Stimulated activated CD8-positive, alpha-beta memory T cell treated with anti-CD3 and anti-CD28 coated beads, Interleukin-15, amount 100 ng/mL, for 24 hours (primary cell): ENCODE measurements at places on chromosomes 5 and 9.

DNA sequence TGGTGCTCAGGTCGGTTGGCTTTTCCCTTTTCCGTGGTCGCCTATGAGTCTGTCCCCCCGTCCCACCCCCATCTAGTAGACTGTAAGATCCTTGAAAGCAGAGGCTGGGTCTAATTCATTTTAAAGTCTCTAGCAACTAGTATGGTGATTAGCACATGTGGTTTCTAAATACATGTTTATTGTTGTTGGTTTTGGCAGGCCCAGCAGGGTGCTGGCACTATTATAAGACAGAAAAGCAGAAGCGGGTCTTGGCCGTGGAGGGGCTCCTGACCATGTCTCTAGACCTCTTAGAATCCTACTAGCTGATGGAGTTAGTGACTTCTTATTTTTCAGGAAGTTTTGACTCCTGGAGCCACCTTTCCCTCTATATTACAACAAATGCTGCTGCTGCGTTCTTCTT, 61.5 kb upstream of the TNFSF8 start:
- DNase-seq: no peak

GRCh38 chr5:45057564-45057963, 248.8 kb downstream of the MRPS30 start:
- no peak for DNase-seq

DNA sequence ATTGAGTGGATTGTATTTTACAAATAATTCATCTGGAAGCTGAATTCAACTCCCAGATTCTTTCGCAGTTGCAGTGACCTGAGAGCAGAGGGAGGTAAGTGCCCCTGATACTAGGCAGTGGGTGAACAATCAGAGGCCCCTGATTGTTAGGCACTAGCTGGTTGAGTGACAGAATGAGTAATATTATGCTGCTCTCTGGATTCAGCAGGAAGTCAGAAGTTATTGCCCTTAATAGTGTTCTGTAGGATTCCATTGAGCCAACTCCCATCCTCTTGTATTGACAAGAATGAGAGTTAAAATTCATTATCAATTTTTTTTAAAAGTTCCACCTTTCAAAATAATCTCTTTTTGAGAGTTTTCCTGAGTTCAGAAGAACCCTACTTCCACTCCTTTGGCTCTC, 301.2 kb downstream of the DTWD2 start:
- no peak for DNase-seq

DNA sequence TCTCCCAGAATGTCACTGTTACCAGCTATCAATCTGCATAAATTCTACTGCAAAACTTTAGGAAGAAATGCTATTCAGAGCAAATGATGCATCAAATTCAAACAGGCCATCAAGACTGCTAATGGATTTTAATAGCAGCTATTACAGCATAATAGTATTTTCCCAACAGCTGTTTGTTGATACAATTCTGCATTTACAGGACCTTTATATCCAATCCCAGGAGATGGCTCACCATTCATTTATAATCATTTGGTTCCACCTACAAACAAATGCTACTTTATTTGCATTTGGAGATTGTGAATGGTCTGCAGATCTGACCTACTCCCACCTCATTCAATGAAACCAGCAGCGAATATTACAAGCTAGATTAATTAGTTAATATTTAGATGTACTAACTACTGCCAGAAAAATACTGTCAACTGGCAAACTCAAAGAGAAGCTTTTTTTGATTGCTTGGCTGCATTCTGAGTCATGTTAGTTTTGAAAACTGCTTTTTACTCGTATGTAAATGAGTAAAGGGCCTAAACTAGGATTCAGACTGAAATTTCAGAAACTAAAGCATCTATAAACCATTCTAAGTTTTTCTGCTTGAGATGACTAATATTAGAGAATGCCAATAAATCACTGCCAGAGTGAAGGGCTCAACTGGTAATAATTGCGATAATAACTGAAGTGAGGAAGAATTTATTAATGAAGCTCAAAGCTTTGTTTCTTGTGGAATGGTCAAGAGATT, 7.1 kb upstream of the PCA3 start:
- DNase-seq: no peak

GRCh38 chr5:60598424-60598823, 101.5 kb downstream of the DEPDC1B start:
- no peak for DNase-seq

GRCh38 chr5:78779262-78779661, 130.7 kb upstream of the LHFPL2 start:
- no peak for DNase-seq

- DNase-seq: no peak
These were observed 2.7 kb downstream of the LARP1 start for GRCh38 chr5:154757814-154758406.

- DNase-seq: no peak
These were observed 52.6 kb downstream of the SH3RF2 start for GRCh38 chr5:145988993-145989392.

GRCh38 chr9:129624947-129625346, 1.0 kb upstream of the NTMT1 start:
- DNase-seq: no peak
